Right forelimb (tissue), 1 donor: ENCODE measurements at places on chromosomes 12 and 14.
A peak's percentile ranks its signal among the peaks of the same experiment; 100 is the strongest.

- no peak for DNase-seq
These were observed 15.9 kb downstream of the PLEKHG3 start for GRCh38 chr14:64720131-64720576.

GRCh38 chr14:79708426-79709388, 502.6 kb downstream of the DIO2 start:
- no peak for DNase-seq

GRCh38 chr14:66121859-66122258, 364.3 kb upstream of the CCDC196 start:
- DNase-seq, result no peak

DNA sequence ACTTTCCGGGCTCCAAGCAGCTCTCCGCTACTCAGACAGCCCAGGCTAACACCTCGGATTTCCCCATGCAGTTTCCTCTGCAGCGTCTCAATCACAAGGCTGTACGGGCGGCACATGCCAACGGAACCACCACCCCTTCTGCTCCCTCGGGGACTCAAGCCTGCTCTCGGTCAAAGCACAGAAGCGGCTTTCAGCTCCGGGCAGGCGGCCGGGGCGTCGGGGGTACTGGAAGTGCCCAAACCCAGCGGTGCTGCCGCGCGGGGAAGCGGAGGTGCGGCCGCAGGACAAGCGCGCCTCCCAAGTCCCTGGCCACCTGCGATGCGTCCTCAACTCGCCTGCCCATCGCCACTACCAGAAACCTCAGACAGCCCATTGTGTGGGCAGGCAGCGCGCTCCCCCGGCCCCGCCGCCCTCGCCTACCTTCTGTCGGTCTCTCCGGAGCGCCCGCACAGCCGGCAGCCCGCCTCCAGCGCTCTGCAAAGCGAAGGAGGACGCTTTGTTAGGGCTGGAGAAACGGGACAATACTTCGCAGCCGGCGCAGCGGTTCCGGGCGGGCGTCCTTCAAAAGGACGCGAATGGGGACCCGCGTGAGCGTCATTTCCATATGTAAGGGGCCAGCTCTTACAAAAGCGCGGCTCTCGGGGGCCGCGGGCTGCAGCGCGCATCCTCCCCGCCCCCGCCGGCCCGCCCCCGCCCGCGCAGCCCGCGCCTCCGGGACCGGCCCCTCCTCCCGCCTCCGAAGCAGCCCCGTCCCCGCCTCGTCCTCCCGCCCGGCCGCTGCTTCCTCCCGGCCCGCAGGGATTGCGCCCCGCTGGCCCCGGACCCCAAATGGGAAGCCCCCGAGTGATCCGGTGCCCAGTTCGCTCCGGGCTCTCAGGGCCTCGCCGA, 674 bp downstream of the NIN start:
- DNase-seq, result peak; percentile 80

GRCh38 chr12:8088574-8088973, 6.5 kb downstream of the NECAP1 start:
- no peak for DNase-seq

- no peak for DNase-seq
These were observed 31.8 kb downstream of the CCDC198 start for GRCh38 chr14:57461777-57462320.

GRCh38 chr14:63174760-63175191, 29.5 kb upstream of the RHOJ start:
- DNase-seq, result no peak

DNA sequence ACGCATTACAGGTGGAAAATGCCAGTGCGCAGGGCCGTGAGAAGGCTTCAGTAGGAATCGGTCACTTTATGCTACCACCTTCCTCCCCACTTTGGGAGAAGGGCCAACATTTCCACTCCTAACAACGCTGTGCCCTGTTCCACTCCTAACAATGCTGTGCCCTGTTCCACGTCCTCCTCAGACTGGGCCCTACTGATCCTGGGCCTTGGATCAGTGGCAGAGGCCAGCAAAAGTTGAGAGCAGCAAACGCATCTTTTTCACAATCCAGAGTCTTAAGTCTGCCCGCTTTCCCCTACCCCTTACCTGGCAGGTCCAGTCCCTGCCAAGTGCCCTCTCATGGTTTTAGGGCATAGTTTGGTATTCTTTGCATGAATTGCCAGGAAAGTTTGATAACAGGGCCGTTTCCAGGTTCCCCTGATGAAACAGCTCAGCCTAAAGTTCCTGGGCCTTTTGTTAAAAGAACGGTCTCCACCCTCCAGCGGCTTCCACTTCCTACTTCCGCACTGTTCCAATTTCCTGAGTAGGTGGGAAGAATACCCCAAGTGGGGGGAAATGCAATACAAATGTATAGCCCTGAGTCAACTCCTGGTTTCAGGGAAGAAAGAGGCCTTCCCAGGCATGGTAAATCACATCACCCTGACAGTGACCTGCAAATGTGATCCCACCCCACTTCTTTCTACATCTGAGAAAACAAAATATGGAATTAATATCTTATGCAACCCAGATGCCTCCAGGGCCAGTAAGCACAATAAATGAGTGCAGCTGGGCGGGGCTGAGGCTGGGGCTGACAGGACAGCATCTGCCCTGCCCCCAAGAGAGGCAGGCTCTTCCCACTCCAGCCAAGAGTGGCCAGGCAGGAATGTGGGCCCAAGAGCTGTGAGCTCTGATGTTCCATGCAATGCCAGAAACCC, 15.0 kb downstream of the KCTD10 start:
- DNase-seq, result peak; percentile 75
